ENCODE measurements at places on chromosomes 5 and 9.

DNA sequence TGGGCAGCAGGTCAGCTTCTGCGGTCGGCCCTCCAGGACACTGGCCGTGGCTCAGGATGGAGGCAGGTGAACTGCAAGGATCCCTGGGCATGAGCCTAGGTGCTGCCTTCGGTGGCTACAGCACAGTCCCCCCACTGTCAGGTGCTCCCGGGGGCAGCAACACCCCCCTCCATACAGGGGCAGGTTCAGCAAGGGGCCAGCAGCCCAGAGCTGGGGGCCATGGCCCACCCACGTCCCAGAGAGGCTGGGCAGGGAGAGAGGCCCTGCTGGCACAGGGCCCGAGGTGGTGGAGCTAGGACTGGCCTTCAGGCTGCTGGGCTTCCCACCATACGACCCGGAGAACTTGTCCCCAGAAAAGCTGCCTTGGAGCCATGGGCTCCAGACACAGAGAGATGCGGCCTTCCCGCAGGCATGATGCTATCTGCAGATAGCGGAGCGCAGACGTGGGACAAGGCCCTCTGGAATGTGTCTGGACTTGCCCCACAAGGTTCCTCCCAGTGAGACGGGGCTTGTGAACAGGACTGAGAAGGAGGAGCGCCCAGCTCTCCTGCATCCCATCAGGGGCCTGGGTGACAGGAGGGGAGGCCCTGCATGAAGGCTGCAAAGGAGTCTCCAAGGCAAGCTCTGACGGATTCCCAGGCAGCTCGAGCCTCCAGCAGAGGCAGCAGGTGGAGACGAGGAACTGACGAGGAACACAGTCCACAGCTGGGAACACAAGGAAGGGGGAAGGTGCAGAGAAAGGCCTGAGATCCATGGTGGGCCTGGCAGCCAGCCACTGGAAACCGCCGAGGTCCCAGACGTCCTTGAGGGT lies 111.1 kb downstream of the VAV2 start:
- DNase-seq: peak; percentile 13

DNA sequence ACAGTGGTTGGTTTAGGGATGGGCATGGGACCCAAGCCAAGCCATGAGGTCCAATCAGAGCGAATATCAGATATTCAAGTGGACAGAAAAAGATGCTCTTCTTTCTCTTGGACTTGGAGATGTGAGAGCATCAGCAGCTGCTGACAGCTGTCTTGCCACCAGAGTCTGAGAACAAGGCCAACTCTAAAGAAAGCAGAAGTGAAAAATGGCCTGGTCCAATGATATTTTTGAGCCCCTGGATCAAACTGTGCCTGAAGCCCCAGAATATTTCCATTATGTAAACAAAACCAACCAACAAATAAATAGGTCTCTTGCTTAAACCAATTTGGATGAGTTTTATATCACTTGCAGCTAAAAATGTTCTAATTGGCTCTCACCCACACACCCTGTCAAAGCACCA lies 30.7 kb upstream of the JADE2 start:
- no peak for DNase-seq

GRCh38 chr5:154419236-154419635 lies 26.6 kb upstream of the SAP30L start:
- no peak for DNase-seq

DNA sequence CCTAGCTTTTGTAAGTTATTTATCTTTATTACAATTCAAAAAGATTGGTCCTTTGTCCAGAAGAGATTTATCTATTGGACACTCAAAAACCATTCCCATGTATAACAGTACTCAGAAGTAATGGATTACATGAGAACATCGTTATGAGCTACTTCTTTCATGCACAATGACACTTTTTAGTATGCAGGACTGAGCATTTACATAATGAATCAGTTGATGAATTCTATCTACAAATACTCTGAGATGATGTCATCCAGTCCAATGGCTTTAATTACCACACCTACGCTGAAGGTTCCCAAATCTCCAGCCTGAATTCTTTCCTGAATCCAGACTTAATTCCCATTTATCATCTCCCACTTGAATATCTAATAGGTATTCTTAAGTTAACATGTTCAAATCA lies 75.3 kb downstream of the PTBP3 start:
- DNase-seq: no peak

- DNase-seq: no peak
Observed at GRCh38 chr5:141272906-141273305, 27.7 kb downstream of the PCDHB15 start.

DNA sequence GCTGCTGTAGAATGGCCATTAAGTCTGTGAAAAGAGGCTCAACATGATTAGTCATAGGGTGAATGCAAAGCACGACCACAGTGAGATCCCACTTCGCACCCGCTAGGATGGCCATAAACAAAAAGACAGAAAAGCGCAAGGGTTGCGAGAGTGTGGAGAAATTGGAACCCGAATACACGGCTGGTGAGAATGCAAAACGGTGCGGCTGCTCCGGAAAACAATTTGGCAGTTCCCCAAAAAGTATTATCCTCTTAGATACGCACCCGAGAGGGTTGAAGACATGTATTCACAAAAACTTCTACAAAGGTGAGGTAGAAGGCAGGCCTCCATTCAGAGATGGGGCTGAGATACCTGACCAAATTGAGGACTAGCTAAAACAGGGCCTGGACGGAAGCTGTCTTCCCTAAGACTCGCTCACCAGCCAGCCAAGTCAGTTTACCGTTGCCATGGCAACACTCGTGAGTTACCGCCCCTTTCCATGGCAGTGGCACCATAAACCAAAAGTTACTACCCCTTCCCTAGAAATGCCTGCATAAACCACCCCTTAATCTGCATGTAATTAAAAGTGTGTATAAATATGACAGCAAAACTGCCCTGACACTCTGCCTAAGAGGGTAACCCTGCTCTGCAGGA lies 726 bp upstream of the PSMB7 start:
- DNase-seq: no peak

DNA sequence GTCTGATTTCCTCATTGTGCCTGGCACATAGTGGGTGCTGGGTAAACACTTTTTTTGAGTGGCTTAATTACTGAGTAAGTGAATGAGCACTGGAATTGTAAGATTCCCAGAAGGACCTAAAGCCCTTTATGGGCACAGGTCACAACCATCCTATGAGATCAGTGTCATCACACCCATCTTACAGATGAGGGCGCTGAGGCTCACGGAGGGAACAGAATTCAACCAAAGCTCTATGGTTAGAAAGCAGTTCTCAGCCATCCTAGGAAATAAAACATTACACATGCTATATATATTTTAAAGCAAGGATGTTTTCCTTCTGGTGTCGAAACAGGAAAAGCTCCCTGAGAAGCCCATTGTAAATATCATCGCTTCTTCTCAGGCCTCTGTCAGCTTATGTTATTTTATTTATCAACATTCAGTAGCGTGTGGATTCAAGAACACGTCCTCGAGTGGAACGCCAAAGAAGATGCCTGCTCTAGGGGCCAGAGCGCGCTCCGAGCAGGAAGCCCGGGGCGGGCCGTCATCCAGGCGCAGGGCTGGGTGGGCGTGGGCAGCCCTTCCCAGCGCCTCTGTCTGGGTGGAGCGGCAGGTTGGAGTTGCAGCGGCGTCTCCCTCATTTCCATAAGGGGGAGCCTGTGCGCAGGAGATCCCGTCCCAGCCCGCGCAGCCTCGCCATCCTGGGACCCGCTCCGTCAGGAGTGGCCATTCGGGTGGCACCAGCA lies 155.8 kb upstream of the SMIM23 start:
- no peak for DNase-seq

DNA sequence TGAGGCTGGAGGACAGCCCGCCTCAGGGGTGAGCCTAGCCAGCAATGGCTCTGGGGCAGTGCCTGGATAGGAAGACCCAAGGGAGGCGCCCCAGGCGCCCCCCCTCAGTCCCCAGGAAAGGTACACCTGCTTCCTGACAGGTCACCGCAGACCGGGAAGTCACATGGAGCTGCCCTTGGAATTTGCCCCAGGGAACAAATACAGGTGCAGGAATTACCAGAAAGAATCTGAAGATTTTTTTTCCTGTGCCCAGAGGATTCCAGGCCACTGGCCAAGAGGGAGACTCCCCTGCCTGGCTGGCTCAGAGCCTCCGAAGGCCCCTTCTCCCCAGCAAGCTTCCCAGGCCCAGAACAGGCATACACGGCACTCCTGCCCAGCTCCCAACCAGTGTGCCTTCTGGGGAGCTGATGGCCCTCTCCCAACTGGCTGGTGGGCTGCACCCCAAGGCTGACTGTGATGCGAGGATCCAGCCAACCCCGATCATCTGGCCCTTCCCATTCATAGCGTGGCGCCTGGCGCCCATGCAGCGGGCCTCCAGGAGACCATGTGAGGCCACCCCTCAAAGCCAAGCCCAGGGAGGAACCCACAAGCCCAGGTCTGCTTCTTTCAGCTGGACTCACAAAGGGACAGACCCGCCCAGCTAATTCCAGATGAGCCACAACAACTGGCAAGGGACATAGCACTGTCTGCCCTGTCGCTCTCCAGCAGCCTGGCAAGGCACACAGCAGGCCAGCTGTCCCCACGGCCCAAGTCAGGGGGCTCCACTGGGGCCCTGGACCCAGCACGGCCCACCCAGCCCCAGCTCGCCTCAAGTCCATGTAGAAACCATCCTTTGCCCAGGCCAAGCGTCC lies 2.3 kb downstream of the TPRN start:
- no peak for DNase-seq

DNA sequence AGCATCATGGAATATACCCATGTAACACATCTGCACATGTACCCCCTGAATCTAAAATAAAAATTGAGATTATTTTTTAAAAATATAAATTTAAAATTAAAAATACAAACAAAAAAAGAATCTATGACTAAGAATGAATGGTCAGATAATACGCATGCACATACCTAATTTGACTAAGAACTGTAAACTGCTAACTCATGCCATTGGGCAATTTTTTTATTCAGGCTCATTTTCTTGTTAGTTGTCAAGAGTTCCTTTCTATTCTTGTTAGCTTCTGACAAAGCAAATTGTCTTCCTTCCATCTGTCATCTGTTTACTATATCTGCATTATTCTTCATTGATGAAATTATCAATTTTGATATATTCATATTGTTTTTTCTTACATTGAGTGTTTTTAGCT lies 69.5 kb upstream of the HAND1 start:
- no peak for DNase-seq

DNA sequence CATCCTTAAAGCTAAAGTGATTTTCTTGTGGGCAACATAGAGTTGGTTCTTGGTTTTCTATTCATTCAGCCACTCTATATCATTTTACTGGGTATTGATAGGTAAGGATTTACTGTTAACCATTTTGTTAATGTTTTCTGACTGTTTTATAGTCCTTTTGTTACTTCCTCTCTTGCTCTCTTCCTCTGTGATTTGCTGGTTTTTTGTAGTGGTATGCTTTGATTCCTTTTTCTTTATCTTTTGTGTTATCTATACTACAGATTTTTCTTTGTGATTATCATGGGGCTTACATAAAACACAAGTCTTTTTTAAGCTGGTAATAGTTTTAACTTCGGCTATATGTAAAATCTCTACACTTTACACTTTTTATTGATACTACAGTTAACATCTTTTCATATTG lies 43.3 kb downstream of the CREBRF start:
- no peak for DNase-seq

DNA sequence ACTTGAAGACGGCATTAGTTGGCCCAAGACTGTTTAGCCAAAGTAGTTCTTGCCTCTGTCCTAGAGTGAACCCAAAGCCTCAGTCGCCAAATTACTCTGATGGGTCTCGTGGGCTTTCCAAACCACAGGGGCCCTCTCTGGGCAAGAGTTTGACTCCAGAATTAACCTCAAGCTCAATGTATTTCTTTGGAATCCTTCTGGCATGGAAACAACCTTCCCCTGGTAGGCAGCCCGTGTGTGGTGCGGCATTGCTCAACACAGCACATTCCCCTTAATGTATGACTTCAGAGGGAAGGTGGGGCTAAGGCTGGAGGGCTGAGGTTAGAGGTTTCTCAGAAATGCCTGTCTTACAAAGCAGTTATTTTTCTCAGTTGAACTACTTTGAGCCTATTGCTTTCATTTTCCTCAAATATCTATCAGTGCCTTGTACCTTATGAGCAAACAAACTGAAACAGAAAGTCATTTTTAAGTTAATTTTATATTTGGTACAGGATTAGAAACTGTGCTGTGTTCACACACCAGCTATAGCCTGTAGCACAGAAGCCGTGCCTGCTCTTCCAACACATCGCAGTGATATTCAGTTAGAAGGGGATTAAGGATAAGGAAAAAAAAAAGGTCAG lies 123.9 kb upstream of the HAPLN1 start:
- peak; percentile 63 for DNase-seq

DNA sequence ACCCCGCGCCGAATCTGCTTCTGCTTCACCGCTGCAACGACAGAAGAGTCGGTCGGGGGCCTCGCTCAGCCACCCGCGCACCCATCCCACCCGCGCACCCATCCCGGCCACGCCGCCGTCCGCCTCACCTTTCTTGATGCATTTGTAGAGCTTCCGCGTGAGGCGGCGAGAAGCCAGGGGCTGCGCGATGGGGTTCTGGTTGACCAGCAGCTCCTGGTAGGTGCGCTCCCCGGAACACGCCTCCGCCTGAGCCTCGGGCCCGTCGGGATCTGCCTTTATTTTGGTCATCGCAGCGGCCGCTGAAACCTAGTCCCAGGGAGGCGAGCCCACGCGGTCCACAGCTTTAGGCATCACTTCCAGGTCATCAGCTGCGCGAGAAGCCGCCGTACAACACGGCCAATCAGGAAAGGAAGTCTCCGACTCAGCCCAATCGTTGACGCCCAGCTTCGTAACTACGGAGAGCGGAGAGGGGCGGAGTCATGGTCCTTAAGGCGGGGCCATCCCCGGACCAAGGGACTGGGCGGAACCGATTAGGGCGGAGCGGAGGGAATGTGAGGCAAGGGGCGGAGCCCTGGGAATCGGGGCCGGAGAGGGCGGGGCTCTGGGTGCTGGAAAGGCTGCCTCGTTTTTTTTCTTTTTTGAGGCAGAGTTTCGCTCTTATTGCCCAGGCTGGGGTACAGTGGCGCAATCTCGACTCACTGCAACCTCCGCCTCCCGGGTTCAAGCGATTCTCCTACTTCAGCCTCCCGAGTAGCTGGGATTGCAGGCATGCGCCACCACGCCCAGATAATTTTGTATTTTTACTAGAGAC lies at the start of gene NHP2:
TSS of gene NHP2 (minus strand) at position 356 of the 811 bp plus-strand sequence. CDS start at position 288, 68 bp downstream.
- peak; percentile 94 for DNase-seq

- peak; percentile 51 for DNase-seq
Observed at GRCh38 chr5:65185468-65185867, 296.3 kb downstream of the ADAMTS6 start.

- DNase-seq: peak; percentile 19
Observed at GRCh38 chr5:173395257-173395932, 67.2 kb upstream of the STC2 start.

GRCh38 chr5:111954516-111955395 lies 197.8 kb upstream of the NREP start:
- DNase-seq: no peak
